ENCODE measurements at places on chromosomes 2 and 18. TPM values are rescaled to one million over a fixed set of nuclear protein-coding genes. Genes with fewer than 3 reads are reported as not detected.

The GBX2 gene
- polyA plus RNA-seq, result 0.22 TPM

The OSR1 gene
- polyA plus RNA-seq, result 13.7 TPM

The SMPD4 gene
- 40.6 TPM for polyA plus RNA-seq

The IL1RL2 gene
- 0.34 TPM for polyA plus RNA-seq

The FRZB gene
- polyA plus RNA-seq, result 40.4 TPM

DNA sequence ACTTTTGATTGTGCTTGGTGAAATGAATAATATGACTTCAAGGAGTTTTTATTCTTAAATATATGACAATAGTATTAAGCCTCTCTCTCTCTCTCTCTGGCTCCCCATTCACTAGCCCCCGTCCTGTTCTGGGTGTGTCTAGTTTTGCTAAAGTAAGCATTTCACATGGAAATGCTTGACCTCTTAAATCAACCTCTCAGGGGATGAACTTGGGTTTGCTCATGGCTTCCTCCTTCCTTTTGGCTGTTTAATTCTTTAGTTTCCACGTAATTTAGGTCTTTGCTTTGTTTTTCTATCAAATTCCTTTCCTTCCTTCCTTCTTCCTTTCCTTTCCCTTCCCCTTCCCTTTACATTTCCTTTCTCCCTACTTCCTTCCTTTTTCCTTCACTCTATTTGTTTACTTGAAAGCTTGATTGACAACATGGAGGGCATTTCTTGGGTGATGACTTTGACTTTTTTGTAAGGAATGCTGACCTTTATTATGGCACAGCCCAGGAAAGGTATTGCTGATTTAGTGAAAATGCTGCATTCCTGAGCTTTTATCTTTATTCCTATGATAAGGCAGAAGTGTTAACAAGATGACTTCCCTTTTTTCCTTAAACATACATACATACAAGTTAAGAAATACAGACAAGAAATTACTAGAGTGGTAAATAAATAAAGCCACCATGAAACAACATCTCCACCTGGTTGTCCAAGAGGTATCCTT, 3.6 kb downstream of the DPP4 start:
- DNase-seq, result no peak

DNA sequence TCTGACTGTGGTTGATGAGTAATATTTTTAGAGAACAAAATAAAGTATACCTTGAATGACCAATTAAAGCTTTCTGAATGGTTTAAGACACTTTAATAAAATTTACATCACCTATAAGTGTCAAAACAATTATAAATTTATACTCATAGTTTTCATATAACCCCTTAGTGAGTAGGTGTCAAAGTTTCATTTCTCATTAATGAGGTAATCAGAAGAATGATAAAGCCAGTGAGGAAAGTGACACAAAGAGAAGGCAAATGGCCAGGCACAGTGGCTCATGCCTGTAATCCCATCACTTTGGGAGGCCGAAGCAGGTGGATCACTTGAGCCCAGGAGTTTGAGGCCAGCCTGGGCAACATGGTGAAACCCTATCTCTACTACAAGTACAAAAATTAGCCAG, 60.8 kb upstream of the CTLA4 start:
- no peak for DNase-seq

DNA sequence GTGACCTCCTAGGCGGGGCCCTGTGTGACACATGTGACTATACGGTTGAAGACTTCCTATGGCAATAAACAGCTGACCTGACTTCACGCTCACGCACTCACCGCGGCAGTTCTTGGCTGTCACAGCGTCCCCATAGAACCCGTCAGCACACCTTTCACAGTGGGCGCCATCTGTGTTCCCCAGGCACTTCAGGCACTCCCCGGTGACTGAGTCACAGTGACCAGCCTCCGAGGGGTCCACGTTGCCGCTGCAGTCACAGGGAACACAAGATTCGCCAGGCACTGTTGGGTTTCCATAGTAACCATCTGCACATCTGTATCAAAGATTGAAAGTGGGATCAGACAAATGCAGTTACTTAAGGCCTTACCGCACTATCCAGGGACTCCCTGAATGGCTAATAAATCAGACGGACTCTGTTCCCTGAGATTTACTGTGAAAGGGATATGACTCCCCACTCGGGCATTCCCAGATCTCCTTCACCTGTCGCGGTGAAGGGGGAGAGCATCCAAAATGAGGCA, 94.5 kb downstream of the LAMA1 start:
- DNase-seq, result no peak

- DNase-seq, result peak; percentile 24
Observed at GRCh38 chr2:65128297-65129190, 1.4 kb downstream of the RAB1A start.

GRCh38 chr2:120254178-120254577, 1.5 kb downstream of the RALB start:
- DNase-seq, result no peak

- DNase-seq, result no peak
Observed at GRCh38 chr18:48637081-48637990, 98.5 kb downstream of the CTIF start.

GRCh38 chr2:44722026-44722625, 219.4 kb upstream of the SIX3 start:
- no peak for DNase-seq

DNA sequence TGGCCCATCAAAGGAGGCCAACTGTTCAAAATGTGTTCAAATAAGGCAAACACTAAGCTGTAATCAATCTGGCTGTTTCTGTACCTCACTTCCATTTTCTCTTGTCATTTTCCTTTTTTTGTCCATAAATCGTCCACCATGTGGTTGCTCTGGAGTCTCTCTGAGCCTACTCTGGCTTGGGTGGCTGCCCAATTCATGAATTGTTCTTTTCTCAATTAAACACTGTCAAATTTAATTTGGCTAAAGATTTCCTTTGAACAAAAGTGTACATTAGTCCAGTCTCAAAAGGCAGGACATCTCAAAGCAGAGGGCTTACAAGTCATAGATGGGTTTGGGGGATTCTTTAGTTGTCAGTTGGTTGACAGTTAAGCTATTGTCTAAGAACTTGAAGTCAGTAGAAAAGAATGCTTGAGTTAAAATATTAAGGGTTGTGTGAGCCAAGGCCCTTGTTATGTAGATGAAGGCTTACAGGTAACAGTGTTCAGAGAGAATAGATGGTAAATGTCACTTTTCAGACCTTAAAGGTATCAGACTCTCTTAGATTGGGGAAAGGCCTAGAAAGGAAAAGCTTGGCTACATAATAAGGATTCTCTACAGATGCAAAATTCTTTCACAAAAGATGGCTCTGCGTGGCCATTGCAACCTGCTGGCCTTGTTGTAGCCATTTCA, 831.2 kb upstream of the CDH2 start:
- DNase-seq, result no peak

- DNase-seq, result no peak
Observed at GRCh38 chr2:113060796-113061195, 1.8 kb downstream of the IL36RN start.

DNA sequence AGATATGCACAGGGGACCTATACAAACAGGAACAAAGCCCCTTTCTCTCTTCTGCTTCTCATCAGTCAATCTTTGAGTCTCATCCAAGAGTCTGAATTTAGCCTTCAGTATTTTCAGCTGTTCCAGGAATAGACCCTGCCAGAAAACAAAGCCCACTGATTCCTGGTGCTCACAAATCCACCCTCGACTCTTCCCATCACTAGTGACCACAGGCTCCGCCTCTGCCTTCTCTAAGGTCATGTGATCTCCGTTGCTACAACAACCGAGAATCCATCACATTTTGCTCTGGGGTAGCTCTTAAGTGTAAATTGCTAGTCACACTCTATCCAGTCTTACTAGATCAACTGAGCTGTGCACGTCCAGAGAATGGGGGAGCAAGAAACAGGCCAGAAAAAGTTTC, 46.4 kb upstream of the SPTBN1 start:
- no peak for DNase-seq

GRCh38 chr2:232833830-232834229, 36.2 kb upstream of the SNORC start:
- DNase-seq, result no peak

GRCh38 chr2:212939777-212940531, 211.5 kb downstream of the IKZF2 start:
- no peak for DNase-seq

DNA sequence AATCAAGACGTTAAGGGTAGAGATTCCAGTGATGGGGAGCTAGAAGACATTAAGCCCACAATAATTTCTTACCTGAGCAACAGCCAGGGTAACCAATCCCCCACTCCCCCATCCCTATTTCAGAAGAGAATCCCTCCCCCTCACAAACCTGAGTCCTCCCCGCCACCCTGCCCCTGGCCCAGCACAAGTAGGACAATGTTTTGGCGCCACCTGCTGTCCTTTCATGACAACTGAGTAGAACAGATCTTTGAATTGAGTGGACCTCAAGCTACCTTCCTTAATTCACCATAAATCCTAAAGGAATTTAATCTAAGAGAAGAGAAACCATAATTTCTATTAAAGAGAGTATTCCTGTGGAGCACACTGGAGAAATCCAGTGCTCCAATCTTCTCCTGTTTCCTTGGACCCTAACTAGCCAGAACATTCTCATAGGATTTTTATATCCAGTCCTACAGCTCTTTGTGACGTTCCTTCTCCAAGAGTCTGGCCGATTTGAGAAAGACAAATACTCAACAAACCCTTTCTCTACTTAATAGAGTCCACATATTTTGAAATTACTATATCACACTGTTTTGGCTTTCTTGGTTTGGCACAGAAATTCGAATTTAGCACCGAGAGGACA, 41.1 kb downstream of the NHEJ1 start:
- DNase-seq, result peak; percentile 43

DNA sequence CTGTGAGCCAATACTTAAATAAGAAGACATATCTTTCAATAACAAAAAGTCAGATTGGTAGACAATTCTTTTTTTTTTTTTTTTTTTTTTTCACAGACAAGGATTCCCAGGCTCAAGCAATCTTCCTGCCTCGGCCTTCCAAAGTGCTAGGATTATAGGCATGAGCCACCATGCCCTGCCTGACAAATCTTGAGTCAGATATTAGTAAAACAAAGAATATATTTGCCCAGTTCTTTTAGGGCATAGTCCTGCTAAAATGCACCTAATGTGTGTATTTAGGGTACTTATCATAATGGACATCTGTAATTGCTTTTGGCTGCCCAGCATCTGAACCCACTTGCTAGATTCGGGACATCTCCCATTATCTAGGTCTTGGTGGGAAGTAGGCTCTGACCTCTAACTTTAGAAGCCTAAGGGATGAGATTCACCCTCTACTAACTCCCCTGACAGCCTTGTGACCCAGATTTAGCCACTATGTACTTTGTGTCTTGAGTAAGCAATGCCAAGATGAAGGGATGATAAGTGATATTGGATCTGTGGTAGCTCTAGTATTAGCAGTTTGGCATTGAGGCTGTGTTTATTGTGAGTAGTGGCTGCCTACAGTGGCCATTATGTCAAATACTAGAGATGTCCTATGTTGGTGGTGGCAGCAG, 18.5 kb upstream of the PSME4 start:
- DNase-seq, result no peak

- no peak for DNase-seq
Observed at GRCh38 chr2:96157649-96158553, 12.7 kb upstream of the DUSP2 start.

DNA sequence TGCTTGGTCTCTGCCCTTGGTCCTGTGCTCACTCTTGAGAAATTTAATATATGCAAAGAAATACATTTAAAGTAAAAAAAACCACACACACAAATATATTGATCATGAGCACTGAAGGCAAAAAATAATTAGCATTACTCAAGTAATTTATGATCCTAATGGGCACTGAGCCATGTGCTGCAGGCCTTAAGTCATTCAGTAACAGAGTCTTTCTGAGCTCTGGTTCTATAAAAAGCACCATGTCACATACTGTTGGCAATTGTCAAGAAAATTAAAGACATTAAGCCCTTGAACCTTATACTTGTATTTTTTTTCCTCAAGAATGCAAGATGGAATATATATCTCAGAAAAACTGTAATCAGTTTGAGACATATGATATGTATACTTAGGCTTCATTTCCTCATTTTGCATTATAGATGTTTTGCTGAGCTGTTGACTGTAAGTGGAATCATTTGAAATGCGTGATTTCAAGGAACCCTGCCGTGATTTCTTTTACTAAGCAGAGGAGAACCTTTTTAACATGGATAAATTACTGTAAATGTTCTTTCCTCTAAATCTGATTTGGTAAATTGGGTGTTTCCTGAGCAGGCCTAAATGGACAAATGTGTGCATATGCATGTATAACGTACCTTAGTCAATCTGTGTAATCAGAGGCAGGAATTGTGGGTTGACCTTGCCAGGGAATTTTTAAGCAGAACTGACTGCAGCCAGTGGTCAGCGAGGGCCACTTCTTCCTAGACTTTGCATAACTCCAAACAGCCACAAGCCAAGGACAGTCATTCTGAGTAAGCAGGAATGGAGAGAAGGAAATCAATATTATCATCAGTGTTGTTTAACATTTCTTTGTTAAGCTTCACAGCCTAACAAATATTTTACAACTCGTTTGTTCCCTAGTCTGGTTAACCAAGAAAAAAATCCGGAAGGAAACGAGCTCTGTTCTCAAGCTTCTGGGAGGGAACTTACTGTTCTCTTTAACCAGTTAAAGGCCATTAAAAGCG, 191.5 kb upstream of the ATP5MC3 start:
- DNase-seq, result no peak

DNA sequence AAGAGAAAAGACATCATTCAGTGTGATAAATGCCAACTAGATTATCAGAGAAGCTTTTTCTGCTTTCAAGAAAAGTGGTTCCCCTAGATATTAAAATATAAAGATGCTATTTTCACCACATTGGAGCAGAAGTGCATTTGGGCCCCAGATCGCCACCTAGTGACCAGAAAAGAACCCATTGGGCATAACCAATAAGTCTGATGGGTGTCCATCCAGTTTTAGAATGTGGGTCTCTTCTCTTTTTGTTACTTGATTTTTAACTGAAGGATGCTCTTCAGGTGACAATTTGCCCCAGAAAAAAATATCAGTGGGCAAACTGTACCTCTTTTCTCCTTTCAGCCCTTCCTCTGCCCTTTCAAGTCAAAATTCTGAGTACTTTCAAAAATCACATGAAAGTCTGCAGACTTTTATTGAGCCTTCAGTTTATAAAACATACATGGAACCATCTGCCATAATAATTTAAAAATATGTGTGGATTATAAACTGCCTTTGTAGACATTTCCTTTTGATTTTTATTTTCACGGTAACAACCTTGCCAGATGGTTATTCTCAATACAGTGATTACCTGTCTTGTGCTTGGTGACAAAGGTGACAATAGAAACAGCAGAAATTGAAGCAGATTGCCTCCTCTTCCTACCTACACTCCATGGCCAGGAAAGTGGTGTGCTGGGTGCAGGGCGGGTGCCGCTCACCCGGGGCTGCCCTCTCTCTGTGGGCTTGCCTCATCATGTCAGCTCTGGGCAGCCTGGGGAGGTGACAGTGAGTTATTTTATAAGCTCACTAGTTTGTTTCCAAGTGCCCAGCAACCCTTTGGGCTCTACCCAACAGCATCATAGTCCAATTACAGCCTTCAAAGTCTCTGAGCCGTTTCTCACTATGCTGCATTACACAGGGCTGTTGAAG, 124.5 kb downstream of the DCDC2C start:
- no peak for DNase-seq

GRCh38 chr2:231900486-231900942, 25.7 kb downstream of the NPPC start:
- DNase-seq, result peak; percentile 38

DNA sequence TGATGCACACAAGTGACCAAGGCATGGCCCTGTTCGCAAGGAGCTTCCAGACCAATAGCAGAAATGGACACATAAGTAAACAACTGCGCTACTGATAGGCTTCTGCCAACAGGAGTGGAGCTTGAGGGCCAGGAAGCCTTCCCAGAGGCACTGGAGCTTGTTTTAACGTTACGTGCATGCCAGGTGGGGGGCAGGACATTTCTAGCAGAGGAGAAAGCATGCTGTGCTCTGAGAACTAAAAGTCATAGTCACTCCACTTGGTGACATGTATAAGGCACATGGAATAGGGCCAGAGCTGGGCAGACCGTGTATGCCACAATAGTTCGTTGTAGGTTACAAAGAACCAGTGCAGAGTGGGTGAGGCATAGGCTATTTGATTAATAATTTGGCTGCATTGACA, 184.2 kb downstream of the NEDD4L start:
- no peak for DNase-seq
